ENCODE measurements at places on chromosomes 6 and 20.

- no peak for DNase-seq
These were observed 5.2 kb downstream of the MBOAT1 start for GRCh38 chr6:20207088-20207418.

- no peak for DNase-seq
These were observed 322.5 kb downstream of the HACE1 start for GRCh38 chr6:104537180-104537579.

DNA sequence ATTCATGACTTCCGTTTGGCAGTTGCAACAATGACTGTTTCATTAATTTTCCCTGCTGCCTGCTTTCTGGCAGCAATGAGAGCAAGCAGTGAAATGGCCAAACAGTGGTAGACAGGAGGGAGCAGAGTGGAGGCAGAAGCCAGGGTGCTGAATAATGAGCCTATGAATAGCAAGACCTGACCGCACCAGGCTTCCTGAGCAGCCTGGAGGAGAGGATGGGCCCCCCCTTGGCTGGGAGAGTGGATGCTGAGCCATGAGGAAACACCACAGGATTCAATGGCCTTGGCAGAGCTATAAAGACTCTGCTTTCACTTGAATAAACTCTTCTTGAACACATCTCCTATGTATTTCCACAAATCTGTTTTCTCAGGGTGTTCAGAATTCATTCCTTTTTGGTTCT is 68.1 kb upstream of the SNRPB2 start:
- no peak for DNase-seq

DNA sequence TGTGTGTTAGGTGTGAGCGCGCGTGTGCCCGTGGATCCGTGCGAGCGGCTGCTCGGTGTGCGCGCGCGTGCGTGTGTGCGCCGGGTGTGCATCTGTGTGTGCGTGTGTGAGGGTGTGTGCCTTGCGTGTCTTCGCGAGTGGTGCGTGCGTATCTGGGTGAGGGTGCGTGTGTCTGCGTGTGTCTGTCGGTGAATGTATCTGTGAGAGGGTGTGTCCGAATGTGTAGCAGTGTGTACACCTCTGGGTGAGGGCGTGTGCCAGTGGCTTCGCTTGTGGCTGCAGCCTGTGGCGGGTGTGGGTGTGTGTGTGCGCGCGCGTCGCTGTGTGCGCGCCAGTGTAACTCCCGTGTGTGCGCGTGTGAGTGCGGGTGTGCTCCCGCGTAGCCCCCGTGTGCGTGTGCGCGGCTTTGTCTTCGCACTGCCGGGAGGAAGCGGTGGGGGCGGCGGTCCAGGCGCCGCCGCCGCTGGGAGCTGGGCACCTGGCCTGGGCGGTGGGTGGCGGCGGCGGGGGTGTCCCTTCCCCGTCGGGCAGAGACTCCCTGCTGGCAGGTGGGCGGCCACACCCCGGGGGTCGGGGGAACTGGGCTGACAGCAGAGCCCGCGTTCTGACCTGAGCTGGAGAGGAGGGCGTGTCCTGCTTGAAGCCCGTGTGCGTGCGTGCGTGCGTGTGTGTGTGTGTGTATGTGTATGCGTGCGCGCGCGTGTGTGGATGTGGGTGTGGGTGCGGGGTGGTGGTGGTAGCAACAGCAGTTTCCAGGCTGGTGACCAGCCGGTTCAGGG is 61.3 kb upstream of the EPB41L1 start:
- peak; percentile 48 for DNase-seq

GRCh38 chr20:53954723-53955658 is 115.4 kb downstream of the BCAS1 start:
- no peak for DNase-seq

- no peak for DNase-seq
These were observed 613 bp upstream of the DLL1 start for GRCh38 chr6:170291271-170292110.

DNA sequence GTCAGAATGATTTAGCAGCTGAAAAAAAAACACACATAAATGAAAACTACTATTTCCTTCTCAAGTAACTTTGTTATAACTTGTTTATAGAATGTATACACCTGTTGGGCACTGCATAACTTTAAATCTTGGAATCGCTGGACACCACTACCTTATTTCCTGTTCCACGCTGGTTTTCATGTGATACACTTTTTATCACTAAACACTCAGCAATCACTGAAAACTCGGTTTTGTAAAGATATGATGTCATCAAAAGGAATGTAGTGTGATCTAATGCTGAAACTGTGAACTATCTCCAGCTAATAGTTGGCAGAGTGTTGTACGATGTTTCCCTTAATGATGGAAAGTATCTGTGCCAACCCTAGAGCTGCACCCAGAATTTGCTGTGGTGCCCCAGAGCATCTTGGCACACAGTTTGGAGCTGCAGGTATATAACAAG is 127.9 kb downstream of the BACH2 start:
- no peak for DNase-seq

DNA sequence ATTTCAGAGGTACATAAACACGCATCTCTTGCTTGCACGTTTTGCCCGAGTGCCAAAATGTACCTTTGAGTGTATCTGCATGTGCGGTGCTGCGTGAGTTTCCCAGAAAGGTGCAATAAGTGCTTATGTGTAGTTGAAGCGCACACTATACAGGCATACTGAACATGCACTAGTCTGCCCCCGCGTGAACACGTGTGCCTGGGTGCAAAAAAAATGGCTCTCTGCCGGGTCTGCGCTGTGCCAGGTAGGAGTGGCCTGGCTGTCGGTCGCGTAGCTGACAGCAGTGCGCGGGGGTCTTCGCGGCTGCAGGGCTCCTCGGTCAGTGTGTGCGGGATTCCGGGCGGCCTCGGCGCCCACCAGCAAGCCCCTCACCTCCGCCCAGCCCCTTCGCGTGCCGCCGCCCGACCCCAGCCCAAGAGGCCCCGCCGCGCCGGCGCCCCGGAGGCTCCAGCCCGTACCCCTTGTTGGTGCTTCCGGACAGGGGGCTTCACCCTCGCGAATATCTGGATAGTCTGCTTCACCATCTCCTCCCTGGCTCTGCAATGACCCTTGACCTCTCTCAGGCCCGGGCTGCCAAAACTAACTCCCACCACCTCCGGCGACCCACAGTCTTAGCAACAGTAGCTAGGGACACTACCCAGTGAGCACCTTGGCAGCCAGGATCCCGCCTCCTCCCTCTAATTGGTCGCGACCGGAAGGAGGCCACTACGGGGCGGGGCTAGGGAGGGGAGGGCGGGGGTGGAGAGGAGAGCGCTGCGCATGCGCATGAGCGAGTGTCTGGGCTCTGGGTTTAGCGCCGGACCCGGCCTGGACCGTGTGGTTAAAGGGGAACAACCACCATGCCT is at the start of gene KIF6:
Gene KIF6, minus strand, starts transcription at position 622 of the 845 bp plus-strand sequence. Its CDS starts 98 bp downstream, at position 524.
- peak; percentile 82 for DNase-seq

DNA sequence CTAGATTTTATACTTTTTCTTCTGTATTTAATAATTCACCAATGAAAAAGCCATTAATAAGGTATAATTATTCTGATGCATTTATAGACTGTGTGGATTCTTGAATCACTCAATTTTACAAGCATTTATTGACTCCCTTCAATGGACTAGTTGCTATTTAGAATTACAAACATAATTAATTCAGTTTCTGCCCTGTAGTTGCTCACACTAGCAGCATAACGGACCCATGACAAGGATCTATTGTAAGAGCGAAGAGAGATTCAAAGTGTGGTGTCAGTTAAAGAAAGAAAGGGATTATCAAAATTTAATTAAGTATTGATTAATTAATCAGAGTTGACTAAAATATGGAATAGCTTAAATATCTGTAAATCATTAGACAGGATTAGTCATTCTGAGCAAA is 602.6 kb upstream of the PTCHD4 start:
- DNase-seq = no peak

- no peak for DNase-seq
These were observed 13.4 kb upstream of the MYO6 start for GRCh38 chr6:75735491-75736186.

DNA sequence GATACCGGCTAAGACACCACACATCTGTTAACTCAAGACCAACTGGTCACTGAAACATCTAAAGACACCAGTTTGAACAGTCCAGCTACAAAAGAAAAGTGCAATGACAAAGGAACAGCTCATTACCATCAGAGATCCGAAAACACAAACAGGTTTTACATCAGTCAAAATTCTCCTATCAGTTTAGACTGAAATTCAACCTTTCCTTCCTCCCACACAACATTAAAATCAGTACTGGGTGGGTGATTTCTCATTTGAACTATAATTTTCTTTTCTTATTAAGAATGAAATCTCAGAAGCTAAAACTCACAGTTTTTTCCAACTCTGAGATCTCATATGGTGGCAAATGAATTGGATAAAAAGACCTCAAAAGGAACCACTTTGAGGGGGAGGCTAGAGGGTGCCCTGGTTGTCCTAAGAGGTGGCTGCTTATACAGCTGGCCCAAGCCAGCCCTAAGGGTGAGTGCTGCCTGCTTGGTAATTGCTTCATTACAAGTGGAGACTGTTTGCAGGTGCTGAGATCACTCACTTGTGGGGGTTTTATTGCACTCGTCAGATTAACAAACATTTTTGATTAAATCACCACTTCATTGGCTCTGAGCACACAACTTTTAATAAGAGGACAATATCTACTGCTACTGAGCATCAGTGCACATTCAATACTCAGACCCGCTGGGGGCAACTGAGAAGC is 4.3 kb downstream of the CCDC167 start:
- no peak for DNase-seq

- DNase-seq = no peak
These were observed 571.0 kb downstream of the RNF144B start for GRCh38 chr6:18958146-18958545.

DNA sequence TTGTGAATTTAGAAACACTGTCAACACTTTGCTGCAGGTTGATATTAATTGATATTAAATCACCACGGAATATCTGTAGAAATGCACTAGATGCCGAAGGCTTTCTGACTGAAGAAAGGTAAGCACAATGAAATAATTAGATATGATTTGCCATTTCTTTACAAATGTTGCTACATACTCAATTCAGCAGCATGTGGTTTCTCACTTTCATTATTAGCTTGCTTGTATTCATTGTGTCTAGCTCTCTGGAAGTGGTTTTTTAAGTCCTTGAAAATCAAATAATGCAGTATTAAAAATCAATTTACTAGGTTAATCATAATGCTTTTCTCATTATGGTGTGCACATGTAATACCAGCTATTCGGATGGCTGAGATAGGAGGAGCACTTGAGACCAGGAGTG is 231.3 kb upstream of the MARCKS start:
- DNase-seq = no peak

- no peak for DNase-seq
These were observed 74.4 kb downstream of the PKHD1 start for GRCh38 chr6:52013035-52013434.

- DNase-seq = no peak
These were observed 270.4 kb upstream of the PLCB4 start for GRCh38 chr20:8798505-8798904.

GRCh38 chr6:118980063-118980462 is 45.1 kb upstream of the MCM9 start:
- no peak for DNase-seq

DNA sequence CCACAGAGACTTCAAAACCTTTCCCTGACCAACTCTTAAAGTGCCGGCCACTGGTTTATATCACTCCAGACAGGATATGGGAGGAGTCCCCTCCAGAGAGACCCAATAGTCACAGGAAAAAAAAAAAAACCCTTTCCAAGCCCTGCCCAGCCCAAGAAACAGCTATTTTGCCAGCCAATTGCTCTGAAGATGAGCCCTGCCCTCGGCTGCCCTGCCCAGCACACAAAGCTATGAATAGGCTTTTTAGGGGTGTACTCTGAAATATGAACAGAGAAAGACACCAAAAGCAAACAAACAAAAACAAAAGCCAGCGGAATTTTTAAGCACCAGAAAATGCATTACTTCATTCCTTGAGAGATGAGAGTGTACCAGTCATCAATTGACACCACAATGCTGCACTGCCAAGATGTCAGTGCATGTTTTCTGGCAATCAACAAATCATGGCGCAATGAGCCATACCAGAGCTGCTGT is 275.1 kb downstream of the C6orf118 start:
- DNase-seq = no peak

DNA sequence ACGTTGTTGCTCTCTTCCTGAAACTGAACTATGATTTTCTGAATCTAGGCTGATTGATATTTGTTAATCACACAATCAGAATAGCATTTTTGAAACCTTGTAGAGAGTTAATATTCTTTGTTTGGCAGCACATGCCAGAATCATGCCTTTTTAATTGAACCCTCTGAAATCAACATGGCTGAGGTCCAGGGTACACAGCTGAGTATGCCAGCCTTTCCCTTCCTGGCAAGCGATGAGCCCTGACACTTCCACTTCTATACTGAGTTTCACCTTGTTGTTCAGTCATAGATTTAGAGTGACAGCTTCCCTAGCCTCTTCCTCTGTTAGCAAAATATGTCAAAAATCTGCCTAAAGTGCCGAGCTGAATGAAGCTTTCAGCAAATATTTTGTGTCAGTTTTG is 6.8 kb downstream of the HDDC2 start:
- DNase-seq = no peak

DNA sequence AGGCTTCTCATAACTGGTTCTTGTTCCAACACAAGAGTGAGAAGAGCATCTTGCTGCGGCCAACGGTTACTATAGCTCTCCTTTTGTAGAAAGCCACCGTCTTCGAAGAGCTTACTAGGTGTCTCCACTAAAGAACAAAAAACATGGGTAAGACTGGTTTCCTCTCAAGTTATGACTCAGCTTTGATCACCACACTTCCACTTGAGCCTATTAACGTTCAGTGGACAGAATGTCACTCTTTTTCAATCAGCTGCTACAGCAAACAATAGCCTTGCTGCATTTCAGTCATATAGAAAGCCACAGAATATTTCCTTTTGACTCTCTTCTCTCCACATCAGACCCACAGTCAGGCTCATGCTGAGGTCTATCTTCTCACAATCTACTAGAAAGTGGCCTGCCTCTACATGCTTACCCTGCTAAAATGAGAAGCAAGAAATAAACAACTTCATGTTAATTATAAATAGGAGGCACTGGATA is 243.5 kb upstream of the PREP start:
- DNase-seq = no peak

GRCh38 chr6:169861431-169862042 is 110.1 kb downstream of the ERMARD start:
- no peak for DNase-seq

DNA sequence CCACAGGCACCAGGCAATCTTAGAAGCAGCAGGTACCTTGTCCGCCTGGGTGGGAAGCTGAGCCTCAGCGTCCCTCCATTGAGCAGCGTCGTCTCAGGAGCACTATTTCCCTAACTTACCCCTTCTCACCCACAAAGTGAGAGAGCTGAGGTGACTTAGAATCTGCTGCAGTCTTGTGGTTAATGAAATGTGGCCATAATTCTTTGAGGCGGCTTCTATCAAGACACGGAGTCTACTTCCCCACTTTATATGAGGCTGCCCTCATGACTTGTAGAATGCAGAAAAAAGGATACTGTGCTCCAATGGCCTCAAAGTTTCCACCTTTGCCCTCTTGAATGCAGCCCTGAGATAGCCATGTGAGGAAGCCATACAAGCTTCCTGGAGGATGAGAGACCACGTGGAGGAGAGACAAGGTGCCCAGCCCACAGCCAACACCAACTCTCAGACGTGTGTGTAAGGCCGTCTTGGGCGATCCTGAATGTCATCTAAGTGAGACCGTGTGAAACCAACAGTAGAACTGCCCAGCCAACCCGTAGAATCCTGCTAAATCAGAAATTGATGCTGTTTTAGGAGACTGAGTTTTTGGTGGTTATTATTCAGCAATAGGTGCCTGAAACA is 9.1 kb upstream of the TAGAP start:
- DNase-seq = no peak

Data from HuH-7.5 (cell line).